ENCODE measurements at places on chromosomes 3 and 15.

DNA sequence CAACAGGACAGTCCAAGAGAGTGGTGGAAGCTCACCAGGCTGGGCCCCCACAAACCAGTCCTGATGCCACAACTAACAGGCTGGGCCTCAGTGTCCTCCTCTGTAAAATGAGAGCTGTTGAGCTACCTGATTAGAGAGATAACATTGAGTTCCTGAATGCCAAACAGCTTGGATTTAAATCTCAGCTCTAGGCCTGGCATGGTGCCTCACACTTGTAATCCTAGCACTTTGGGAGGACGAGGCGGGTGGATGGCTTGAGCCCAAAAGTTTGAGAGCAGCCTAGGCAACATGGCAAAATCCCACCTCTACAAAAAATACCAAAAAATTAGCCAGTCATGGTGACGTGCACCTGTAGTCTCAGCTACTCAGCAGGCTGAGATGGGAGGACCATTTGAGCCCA, 20.1 kb upstream of the TMCC1 start:
- DNase-seq = no peak

- no peak for DNase-seq
These were observed 55.4 kb downstream of the RASGRF1 start for GRCh38 chr15:79035111-79035601.

- no peak for DNase-seq
These were observed 152.3 kb downstream of the MAGI1 start for GRCh38 chr3:65886391-65886790.

- no peak for DNase-seq
These were observed 683.0 kb downstream of the TBL1XR1 start for GRCh38 chr3:176514297-176514696.

GRCh38 chr3:128489927-128490649, 2.9 kb downstream of the GATA2 start:
- no peak for DNase-seq

- DNase-seq = no peak
These were observed 74.6 kb downstream of the CNTN3 start for GRCh38 chr3:74539876-74540275.

Data from stimulated activated CD4-positive, alpha-beta T cell treated with anti-CD3 and anti-CD28 coated beads, Interleukin-12 subunit alpha, Interleukin-12 subunit beta, amount 100 ng/mL, for 4 hours (primary cell).